ENCODE measurements at places on chromosomes 3 and 15.

- DNase-seq: no peak
These were observed 170.8 kb downstream of the IGSF11 start for GRCh38 chr3:118863731-118864322.

- peak; percentile 25 for DNase-seq
These were observed 567 bp downstream of the TOP2B start for GRCh38 chr3:25663869-25664811.

DNA sequence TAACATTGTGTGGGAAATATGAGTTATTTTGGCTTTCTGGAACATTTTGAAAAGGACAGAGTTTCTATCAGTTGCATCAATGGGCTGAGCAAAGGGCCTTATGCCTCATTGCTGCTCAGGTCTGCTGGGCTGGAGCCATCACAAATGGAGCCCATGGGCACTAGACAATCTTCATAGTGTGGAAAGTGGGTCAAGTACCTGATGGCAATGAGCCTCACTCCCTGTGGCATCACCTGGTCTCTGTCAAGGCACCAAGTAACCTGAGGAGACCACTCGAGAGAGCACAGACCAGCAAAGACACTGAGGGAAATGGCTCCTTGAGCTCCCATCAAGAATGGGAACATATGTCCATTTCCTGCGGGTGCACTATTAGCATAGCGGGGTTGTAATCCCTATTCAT, 96.7 kb upstream of the PPP2R3A start:
- no peak for DNase-seq

- DNase-seq: no peak
These were observed 3.9 kb downstream of the ZDHHC19 start for GRCh38 chr3:196207159-196207832.

- no peak for DNase-seq
These were observed 2.1 kb upstream of the ANP32A start for GRCh38 chr15:68822818-68823217.

- no peak for DNase-seq
These were observed 144.0 kb upstream of the PTPRG start for GRCh38 chr3:61417352-61417751.

- DNase-seq: no peak
These were observed 500 bp upstream of the RAB6B start for GRCh38 chr3:133896002-133896761.

DNA sequence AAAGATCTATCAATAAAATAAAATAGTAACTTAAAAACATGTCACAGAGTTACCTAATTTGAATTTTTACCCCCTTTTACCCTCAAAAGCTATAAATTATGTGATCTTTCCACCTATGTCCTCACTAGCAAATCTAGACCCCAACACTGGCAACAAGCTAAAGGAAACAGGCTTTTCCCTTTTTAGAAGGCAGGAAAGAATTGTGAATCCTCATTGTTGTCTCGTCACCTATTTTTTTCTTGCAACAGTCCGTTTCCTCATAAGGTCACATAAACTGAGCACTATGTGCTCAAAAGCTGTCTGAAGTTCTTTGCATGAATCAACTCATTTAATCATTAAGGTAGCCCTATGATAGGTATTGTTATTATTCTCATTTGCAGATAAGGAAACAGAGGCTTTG, 34.6 kb upstream of the DAZL start:
- DNase-seq: no peak

DNA sequence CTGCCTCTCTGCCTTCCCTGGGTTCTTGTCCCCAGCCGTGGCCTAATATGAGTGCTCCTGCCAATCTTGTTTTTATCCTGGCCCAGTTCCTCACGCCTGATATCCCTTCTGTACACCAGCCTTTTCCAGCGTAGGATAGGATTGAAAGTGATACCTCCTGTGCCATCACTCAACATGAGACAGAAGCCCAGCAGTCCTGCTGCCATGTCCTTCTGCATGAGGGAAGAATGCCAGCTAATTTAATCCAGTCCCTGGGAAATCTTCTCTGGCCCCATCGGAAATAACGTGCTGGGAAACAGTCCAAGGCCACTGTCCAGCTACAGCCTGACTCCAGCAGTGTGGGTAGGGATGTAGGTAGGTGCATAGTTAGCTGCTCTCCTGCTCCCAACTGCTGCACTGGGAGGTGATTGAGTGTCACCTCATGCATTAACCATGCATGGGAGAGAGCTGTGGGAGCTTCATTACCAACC, 92.0 kb upstream of the TPM1 start:
- no peak for DNase-seq

All from GM12892 (cell line).